ENCODE measurements at places on chromosomes 5 and 9.

DNA sequence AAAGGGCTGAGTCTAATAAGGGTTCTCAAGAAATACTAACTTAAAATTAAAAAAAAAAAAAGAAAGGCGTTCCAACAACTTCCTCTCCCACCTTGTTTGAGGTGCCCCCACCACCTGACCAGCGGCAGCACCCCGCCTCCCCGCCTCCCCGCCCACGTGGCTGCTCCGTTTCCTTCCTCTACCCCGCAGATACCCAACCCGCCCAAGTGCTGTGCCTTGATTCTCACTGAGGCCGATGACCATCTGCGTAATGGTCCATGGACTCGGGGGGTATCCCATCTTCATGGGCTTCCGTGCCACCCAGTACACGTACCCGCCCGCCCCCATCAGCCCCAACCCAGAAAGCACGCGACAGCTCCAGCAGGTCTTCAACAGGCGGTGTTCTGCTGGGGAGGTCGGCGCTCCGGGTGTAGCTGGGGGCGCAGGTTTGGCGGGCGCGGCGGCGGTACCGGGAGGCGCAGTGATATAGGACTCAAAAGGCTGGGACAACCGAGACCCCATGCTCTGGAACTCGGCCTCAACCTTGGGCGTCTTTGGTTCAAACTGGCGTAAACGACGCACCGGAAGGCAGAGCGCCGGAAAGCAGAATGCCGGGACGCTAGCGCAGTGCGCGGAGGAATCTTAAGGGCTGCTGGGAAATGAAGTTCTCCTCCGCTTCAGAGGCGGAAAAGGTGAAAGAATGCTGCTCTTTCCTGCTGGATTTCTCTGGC is at the start of gene DMAC1:
Gene DMAC1 (minus strand): TSS at position 545 of the 710 bp plus-strand sequence. CDS start 44 bp downstream, at position 501.
- peak; percentile 88 for DNase-seq

DNA sequence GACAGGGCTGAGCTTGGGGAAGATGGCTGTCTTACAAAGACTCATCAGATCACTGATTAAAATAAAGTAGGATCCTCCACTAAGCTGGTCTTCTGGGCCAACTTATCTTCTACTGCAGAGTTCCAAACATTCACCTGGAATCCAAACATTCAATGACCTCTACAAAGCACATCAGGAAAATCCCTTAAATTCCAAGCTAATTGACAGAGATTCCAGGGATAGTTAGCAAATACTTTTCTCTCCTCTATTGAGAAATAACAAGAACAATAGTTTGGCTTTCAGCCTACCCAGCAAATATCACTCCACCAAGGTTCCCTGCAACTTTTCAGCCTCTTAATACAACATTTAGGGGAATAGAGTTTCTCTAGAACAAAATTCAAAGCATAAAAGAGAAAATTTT is 140.6 kb upstream of the LIFR start:
- no peak for DNase-seq

DNA sequence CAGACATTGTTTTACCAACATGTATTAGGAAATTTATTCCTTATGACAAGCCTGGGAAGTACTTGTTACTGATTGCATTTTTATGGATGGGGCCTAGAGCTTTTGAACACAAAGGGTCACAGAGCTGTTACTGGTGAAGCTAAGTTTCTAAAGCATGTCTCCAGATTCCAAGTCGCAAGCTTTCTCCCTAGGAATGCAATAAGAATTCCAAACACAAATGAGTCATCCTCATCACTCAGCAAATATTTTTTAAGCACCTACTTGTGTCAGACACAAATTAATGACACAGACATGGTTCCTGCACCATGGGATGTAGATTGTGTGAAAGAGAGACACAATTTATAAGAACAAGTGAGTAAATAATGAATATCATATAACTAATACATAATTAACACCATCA is 11.0 kb upstream of the SH3RF2 start:
- no peak for DNase-seq

GRCh38 chr9:91427873-91428272 is 4.2 kb upstream of the NFIL3 start:
- no peak for DNase-seq

DNA sequence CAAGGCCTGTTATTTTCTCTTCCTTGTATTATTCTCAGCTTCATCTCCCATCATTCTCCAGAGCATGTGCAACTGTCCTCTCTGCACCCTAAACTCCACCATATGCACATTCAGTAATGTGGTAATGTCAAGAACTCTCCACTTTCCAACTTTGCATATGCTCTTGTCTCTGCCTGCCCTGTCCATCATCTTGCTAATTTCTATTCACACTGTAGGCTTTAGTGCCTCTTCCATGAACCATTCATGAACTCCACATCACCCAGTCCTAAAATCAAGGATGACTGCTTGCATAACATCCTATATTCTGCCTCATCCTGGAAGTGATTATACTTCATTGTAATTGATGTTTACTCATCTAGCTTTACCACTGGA is 354.8 kb downstream of the PDE4D start:
- no peak for DNase-seq

- peak; percentile 70 for DNase-seq
Measured at GRCh38 chr5:132369474-132370180, at the start of gene SLC22A5. Gene SLC22A5 (plus strand): TSS chr5:132369710. CDS start chr5:132369973, 263 bp downstream.

GRCh38 chr5:138454121-138454520 is 11.2 kb upstream of the EGR1 start:
- DNase-seq = peak; percentile 13
